ENCODE measurements at places on chromosomes 4 and X.

GRCh38 chr4:156763511-156763910 lies 208.1 kb downstream of the PDGFC start:
- DNase-seq, result no peak

- DNase-seq, result no peak
These were observed 1.4 kb downstream of the CNKSR2 start for GRCh38 chrX:21375708-21376009.

DNA sequence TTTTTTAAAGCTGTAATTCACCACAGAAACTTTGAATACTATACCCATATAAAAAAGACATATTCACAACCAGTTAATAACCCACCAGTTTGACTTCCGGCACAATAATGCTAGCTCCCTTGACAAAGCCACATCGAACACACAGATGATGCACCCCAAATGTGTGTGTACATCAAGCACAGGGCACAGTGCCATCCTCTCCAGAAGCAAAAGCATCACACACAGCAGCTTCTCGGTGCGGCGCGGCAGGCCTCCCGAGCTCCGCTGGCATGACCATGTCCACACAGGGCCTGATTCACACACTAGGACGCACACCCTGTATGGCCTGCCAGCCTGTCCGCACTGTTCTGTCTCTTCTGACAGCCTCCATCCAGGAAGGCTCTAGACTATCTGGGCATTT lies 88.0 kb downstream of the LEF1 start:
- no peak for DNase-seq

DNA sequence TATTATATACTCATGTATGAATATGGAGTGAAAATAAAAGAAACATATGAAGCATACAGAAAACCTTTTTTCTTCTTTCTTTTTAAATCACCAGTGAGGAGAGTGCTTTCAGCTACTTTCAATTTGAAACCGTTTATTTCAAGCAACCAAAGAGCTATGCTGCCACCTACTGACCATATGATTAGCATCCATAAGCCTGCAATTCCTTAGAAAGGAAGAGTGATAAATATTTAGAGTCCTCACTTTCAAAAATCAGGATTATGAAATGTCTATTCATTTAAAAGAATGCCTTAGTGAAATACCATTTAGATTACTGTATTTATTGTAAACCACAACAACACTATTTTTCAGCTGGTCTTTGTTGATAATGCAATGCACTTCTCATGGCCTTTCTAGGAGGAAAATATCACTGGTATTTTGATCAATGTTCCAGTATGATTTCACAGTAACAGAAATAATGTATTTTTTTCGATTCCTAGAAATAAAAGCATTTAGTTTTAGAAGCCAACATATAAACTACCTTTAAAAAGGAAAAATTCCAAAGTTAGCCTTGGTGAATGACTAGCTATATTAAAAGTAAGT lies 667.6 kb downstream of the PCDH18 start:
- DNase-seq, result peak; percentile 48

DNA sequence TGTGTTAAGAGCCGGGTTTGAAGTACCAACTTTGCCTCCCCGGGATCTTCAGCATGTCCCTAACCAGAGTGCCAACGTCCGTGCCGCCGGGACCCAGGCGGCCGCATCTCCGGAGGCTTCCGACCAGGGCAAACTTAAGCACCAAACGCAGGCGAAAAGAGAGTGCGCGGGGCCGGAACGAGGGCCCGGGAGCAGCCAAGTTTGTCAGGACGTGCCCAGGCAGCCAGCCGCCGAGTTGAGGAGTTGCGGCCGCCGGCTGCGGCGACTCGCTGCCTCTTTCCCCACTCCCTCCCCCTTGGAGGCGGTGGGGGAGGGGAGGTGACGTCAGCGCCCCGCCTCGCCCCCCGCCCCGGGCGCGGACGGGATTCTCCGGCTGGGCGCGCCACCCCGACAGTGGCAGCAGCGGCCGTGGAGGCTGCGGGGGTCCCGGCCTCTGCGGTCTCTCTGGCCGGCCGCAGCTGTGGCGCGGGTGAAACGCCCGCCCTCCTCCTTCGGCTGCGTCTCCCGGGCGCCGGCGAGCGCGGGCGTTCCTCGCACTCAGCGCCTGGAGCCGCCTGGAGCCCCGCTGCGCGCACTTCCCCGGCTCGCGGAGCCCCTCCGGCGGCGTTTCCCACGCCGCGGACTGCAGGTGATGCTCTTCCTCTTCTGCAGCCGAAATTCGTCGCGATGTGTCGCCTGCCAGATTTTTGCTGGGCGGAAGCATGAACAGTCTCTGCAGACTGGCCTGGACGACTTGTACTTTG lies 2.9 kb upstream of the FAT1 start:
- DNase-seq, result peak; percentile 36

All from adrenal gland (tissue), 19 donors.